ENCODE measurements at places on chromosomes 11 and 22.

GRCh38 chr11:113638376-113638775 lies 67.7 kb downstream of the TMPRSS5 start:
- no peak for DNase-seq

DNA sequence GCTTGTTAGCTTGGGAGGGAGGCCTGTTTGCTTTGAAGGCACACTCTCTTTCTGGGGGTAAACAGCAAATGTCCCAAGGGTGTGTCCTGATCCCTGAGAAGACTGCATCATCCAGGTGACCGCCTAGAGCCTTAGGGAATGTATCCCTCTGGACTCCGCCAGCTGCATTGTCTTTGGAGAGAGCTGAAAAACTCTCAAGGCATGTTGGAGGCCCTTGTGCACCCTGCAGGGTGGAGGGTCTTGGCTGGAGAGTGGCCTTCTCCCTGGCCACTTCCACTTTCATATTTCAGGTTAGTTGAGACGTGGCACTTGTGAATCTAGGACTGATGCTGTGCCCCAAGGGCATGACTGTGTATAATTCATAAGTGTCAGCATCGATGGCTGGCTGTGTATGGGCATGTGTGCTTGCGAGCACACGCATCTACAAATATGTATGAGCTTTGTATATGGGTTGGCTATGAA lies 70.6 kb downstream of the ZBTB16 start:
- no peak for DNase-seq

DNA sequence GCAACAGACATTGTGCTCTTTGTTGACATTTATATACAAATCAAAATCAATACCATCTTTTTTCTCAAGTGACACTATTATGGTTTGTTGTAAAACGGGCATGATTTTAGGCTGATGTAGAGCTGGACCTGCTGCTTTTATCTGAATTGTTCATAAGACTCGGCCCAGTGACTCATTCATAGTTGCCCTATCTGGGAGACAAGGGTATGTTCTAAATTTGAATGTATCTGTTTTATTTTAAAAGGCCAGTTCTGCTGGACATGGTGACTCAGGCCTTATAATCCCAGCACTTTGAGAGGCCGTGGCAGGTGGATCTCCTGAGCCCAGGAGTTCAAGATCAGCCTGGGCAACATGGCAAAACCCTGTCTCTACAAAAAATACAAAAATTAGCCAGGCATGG lies 39.3 kb downstream of the CEP295 start:
- DNase-seq = no peak

- DNase-seq = no peak
Measured at GRCh38 chr11:66686100-66686785, 8.6 kb upstream of the RBM4B start.

DNA sequence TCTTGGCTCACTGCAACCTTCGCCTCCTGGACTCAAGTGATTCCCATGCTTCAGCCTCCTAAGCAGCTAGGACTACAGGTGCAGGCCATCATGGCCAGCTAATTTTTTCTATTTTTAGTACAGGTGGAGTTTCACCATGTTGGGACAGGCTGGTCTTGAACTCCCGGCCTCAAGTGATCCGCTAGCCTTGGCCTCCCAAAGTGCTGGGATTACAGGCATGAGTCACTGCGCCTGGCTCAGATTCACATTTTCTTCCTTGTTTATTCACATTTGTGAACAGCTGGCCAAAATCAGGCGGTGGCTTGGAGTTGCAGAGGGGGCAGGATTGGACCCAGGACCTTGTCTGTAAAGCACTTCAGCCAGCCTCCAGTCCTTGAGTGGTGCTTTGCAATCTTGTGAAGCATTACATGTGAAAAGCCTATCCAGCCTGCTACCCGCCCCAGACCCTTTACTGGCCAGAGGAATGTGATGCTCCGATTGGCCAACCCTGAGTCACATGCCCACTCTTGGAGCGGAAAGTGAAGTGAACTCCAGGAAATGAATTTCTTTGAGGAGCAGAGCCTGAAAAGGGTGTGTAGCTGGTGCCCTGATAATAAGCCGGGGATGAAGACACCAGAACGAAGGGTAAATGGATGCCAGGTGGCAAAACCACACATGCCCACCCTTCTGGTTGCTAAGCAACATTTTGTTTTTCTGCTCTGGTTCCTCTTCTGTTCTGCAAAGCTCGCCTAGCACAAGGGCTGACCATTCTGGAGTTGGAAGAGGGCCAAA lies 62.6 kb upstream of the PTPRJ start:
- no peak for DNase-seq

- no peak for DNase-seq
Measured at GRCh38 chr22:17774926-17775685, 837 bp upstream of the BID start.

DNA sequence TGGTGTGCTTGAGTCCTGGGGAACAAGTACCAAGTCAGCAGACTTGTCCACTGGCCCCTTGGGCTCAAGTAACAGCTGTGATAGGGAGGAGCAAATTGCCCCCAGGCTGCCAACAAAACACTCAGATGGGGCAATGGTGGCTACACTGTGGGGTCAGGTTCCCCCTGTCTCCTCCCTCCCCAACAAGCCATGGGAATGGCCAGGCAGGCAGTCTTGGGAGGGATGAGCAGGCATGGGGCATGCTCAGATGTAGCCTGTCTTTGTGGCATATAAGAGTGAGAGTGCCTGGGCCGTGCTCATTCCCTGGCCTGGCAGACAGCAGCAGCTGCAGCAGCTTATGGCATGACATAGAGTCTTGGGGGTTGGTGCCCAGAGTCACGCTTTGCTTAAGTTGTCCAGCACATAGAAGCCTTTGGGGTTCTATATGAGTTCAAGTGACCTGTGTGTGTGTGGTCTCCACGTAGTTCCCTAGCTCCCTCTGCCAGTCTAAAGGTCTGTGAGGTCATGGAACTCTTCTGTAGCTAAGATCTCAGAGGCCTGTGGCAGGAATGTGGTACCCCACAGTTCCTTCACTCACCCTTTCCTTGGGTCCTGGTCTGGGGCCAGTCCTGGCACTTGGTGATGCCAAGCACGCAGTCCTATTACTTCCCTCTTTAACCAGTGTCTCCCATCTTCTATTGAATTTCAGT lies 44.7 kb downstream of the BIRC2 start:
- no peak for DNase-seq

- no peak for DNase-seq
Measured at GRCh38 chr11:86941871-86942599, 13.2 kb downstream of the FZD4 start.

- no peak for DNase-seq
Measured at GRCh38 chr11:82191695-82192094, 542.0 kb downstream of the FAM181B start.

GRCh38 chr22:49954354-49954753 lies 6.2 kb upstream of the PIM3 start:
- DNase-seq = no peak

DNA sequence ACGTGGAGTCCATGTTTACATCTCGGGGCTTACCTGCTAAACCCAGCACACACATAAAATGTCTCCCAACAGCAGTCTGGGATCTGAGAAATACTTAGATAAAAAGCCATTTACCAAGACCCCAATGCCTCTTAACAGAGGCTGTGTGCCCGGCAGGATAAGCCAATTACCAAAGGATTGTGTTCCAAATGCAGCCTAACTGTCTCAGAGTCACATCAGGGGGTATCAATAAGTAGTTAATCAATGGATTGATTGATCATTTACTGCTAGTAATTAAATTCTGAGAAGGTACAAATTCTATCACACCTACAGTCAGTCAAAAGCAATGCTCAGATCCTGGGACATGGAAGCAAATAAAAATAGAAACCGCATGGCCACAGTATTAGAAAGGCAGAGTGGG lies 125.6 kb downstream of the DSCAML1 start:
- DNase-seq = no peak

- no peak for DNase-seq
Measured at GRCh38 chr11:121659811-121660210, 207.0 kb upstream of the SORL1-AS1 start.

DNA sequence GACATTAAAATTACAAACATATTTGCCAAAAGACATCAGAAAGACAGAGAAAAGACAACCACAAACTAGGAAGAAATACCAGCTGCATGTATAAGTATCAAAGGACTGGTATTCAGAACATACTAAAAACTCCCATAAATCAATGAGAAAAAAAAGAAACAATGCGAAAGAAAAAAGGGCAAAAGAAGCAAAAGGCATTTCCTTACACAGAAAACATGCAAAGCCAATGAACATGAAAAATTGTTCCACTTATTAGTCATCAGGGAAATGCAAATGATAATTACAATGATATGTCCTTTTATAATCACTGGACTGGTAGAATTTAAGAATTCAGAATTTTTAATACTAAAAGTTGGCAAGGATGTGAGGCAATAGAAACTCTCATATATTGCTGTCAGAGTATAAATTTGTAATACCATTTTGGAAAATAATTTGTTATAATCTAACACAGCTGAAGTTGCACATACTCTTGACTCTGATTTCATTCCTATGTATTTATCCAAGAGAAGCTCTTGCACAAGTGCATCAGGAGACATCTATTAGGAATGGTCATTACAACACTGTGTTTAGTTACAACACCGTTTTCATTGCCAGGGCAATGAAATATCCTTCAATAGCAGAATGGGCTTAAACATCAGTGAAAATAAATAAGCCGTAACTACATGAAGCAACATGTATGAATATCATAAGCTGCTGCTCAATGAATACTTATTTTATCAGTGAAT lies 279.7 kb downstream of the SWAP70 start:
- DNase-seq = no peak

- DNase-seq = no peak
Measured at GRCh38 chr11:23423104-23423503, 562.8 kb upstream of the CCDC179 start.

DNA sequence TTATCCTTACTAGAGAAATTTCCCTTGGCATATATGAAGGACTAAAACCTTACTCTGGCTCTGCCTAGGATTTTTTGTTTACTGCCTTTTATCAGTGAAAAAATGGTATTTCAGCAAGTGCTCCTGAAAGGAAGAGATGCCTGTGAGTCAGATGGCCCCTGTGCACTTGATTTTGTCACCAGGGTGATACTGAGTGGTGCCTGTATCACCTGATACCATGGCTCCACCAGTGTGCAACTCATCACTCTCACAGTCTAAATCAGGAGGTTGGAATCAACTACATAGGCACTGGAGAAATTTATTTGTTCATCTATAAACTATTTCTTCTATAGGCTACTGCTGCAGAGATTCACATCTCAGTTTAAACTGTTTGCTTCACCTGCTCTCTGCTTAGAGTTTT lies 43.2 kb downstream of the F2 start:
- no peak for DNase-seq

DNA sequence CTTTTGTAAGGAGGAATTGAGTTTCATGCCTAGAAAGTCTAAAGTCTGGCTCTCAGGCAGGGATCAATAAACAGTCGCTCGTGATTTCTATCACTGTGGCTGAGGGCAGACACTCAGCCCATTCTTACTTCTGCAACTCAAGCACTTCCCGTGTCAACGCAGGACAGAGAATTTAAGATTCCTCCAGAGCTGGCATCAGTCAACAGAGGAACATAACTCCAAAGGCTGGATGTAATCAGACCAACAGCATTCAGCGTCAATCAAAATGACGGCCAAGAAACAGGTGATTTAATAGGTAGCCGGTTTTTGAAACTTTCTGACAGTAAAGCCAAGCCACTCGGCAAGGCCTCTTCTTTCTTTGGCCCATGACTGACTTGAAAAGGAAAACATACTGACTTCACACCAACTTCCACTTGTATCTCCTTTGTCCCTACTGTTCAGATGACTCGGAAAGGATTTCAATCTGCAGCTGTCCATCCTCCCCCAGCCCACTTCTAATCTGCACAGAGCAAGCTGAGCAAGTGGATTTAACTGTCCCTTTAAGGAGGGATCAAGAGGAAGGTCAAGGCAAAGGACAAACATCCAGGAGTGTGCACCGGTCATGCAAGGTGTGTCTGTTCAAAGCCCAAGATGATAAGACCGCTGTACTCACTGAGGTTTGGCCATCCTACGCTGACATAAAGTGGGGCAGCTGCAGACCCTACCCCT lies 9.5 kb downstream of the VPS37C start:
- no peak for DNase-seq

GRCh38 chr11:10301656-10302358 lies 3.1 kb upstream of the ADM start:
- no peak for DNase-seq

DNA sequence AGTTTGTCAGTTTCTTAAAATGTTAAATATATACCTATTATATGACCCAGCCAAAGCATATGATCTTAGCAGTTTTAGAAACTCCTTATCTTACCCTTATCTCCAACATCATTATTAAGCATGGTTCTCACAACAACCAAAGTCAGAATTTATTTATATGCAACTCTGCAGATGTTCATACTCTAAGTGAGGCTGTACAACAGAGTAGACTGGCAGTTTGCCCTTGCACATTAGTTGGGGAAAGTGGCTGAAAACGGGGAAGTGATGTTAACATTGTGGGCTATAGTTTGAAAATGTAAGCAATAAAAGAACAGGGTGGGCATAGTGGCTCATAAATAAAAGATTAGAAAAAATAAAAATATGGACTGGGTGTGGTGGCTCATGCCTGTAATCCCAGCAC lies 49.7 kb downstream of the ATG16L2 start:
- DNase-seq = no peak

- DNase-seq = no peak
Measured at GRCh38 chr11:11044137-11044855, 186.4 kb upstream of the ZBED5 start.

- no peak for DNase-seq
Measured at GRCh38 chr11:121417055-121417551, 35.0 kb upstream of the SORL1 start.

DNA sequence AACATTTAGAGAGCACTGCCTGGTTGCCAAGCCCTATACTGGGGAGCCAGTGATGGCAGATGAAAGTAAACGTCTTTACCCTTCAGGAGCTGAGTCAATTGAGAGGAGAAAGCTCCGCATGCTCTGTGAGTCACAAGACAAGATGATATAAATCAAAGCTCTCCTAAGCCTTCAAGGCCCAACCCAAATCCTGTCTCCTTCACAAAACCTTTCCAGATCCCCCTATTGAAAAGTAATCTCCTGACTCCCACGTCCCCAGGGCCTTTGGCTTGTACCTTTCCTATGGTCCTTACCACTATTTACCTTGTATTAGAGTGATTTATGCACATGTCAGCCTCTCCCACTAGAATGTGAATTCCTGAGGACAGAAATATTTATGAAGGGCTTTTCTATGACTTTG lies 230.1 kb upstream of the TENM4 start:
- DNase-seq = no peak

GRCh38 chr22:46293577-46294260 lies 3.0 kb upstream of the GTSE1 start:
- DNase-seq = no peak

DNA sequence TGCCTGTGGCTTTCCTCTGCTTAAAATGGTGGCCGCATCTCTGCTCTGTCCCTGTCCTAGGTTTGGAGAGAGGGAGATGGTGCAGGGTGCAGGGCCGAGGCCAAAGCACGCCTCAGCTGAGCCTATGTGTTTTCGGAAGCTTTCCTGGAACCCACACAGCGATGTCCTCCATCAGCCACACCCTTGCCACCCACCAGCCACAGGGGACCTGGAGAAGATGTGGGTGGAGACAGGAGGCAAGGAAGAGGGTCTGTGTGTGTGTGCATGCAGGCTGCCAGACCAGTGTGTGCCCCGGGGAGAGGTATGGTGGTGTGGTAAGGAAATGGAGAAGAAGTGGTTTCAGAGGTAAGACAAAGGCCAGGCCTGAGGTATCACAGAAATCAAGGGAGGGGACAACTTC lies 155.7 kb downstream of the TBC1D22A start:
- DNase-seq = no peak

All from activated gamma-delta T cell (primary cell).